WTC11 (cell line): ENCODE measurements at places on chromosomes 4 and X.
A peak's percentile ranks its signal among the peaks of the same experiment; 100 is the strongest.

DNA sequence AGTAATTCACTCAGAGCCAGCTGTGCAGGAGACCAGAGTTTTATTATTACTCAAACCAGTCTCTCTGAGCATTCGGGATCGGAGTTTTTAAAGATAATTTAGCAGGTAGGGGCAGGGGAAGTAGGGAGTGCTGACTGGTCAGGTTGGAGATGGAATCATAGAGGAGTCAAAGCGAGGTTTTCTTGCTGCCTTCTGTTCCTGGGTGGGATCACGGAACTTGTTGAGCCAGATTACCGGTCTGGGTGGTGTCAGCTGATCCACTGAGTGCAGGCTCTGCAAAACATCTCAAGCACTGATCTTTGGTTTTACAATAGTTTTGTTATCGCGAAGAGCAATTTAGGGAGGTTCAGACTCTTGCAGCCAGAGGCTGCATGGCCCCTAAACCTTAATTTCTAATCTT lies 63.6 kb downstream of the TRIM2 start:
- peaks cover 48% of the 10 kb centered on the region for H3K4me1 ChIP-seq
- peak overlapping the region; percentile 81 for H3K27ac ChIP-seq
- DNase-seq, result no peak
- peaks cover 10% of the 10 kb centered on the region for H3K36me3 ChIP-seq

GRCh38 chr4:154973244-154974035 lies 192.4 kb downstream of the RBM46 start:
- no peak overlapping the region for H3K27ac ChIP-seq
- H3K36me3 ChIP-seq, result no peaks in the 10 kb centered on the region
- H3K4me1 ChIP-seq, result peaks cover 6% of the 10 kb centered on the region; the same call in 1 of the 2 replicates
- no peak overlapping the region for H3K4me3 ChIP-seq
- DNase-seq, result no peak

DNA sequence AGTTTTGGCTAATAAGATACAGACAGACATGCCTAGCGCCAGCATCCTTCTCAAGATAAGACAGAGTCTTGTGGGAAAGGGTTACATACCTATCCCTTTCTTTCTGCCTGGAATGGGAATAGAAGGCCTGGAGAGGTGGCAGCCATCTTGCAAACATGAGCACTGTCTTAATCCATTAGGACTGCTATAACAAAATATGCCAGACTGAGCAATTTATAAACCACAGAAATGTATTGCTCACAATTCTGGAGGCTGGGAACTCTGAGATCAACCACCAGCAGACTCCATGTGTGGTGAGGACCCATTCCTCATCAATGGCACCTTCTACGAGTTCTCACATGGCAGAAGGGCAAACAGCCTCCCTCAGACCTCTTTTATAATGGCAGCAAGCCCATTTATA lies 26.5 kb upstream of the NEIL3 start:
- H3K4me3 ChIP-seq, result no peak overlapping the region
- H3K27me3 ChIP-seq, result no peaks in the 10 kb centered on the region
- H3K27ac ChIP-seq, result no peak overlapping the region
- no peaks in the 10 kb centered on the region for H3K36me3 ChIP-seq
- H3K4me1 ChIP-seq, result no peaks in the 10 kb centered on the region

DNA sequence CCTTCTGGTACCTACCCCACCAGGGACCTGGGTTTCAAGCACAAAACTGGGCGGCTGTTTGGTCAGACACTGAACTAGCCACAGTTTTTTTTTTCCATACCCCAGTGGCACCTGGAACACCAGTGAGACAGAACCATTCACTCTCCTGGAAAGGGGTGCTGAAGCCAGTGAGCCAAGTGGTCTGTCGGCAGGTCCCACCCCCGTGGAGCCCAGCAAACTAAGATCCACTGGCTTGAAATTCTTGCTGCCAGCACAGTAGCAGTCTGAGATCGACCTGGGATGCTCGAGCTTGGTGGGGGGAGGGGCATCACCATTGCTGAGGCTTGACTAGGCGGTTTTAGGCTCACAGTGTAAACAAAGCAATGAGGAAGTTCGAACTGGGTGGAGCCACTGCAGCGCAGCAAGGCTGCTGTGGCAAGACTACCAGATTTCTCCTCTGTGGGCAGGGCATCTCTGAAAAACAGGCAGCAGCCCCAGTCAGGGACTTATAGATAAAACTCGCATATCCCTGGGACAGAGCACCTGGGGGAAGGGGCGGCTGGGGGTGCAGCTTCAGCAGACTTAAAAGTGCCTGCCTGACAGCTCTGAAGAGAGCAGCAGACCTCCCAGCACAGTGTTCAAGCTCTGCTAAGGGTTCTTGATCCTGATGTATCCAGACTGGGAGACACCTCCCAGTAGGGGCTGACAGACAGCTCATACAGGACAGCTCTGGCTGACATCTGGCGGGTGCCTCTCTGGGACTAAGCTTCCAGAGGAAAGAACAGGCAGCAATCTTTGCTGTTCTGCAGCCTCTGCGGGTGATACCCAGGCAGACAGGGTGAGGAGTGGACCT lies 223.0 kb downstream of the COX18 start:
- H3K4me1 ChIP-seq, result peaks cover 18% of the 10 kb centered on the region
- H3K36me3 ChIP-seq, result peaks cover 17% of the 10 kb centered on the region
- no peak overlapping the region for H3K4me3 ChIP-seq
- no peak overlapping the region for H3K27ac ChIP-seq

GRCh38 chr4:146283758-146284651 lies 69.7 kb downstream of the REELD1 start:
- no peaks in the 10 kb centered on the region for H3K27me3 ChIP-seq
- no peaks in the 10 kb centered on the region for H3K4me1 ChIP-seq
- no peak for DNase-seq
- H3K27ac ChIP-seq, result no peak overlapping the region

- peak overlapping the region; percentile 70 for H3K4me3 ChIP-seq
- H3K27me3 ChIP-seq, result peaks cover 40% of the 10 kb centered on the region
- peaks cover 15% of the 10 kb centered on the region for H3K4me1 ChIP-seq
- DNase-seq, result peak; percentile 90
- peak overlapping the region; percentile 57; the same call in 1 of the 2 replicates for H3K27ac ChIP-seq
Measured at GRCh38 chr4:52751487-52751911, 274 bp upstream of the ERVMER34-1 start.

DNA sequence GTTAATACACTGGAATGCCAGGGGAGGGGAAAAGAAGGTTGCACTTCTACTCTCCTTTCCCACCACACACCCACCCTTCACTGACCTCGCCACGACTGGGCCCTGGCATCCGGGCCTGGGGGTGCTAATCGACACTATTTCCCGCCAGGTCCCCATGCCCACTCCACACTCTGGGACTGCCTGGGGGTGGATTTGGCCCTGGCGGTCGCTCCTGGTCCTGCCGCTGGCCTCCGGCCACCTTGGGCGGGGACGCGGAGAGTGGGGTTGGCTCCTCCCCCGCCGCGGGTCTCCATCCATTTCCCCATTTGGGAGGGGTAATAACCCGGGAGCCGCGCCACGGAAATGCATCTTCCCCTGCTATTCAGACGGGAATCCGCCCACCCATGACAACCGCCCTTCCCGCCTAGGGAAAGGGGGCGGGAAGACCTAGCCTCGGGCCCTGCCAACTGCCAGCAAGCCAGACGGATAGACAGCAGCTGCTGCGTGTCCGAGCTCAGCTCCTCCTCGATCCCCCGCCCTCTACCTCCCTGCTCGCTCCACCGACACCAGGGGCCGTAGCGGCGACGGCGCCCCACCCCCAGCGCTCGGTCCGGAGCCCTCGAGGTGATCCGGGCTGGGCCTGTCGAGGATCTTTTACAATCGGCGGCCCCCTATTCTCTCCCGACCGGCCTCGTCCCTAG lies 78.1 kb downstream of the RLIM start:
- H3K36me3 ChIP-seq, result peaks cover 8% of the 10 kb centered on the region
- no peaks in the 10 kb centered on the region; the same call in 1 of the 2 replicates for H3K27me3 ChIP-seq
- peak; percentile 58 for DNase-seq

- peak overlapping the region; percentile 65; the same call in 1 of the 2 replicates for H3K27ac ChIP-seq
- H3K4me1 ChIP-seq, result 0 out of 2 replicates have a peak, but pooled peaks cover 4% of the 10 kb centered on the region
- H3K27me3 ChIP-seq, result no peaks in the 10 kb centered on the region
- H3K4me3 ChIP-seq, result no peak overlapping the region
- peaks cover 32% of the 10 kb centered on the region for H3K36me3 ChIP-seq
Measured at GRCh38 chr4:38017609-38018008, 57.4 kb downstream of the PTTG2 start.
